ENCODE measurements at places on chromosomes 6 and 20.
A peak's percentile ranks its signal among the peaks of the same experiment; 100 is the strongest.

DNA sequence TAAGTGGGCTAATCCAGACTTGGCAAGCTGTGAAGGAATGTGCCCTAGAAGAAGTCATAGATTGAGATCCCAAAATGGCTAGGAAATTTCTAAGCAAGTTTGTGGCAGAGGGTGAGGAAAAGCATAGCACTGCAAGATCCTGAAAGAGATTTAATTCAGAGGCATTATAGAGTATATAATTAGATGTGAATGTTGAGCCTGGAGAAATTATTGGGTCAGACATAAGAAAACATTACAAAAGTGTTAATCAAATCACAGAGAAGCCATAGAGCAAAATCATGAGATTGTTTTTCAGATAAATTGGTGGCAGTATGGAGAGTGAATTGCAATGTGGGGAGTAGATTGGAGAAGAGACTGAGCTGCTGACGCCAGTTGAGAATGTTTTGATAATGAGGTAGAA lies 90.0 kb downstream of the CD2AP start:
- H3K27me3 ChIP-seq: no peaks in the 10 kb centered on the region
- peaks cover 11% of the 10 kb centered on the region for H3K36me3 ChIP-seq

- H3K27ac ChIP-seq: peak overlapping the region; percentile 54
- no peak for DNase-seq
- H3K36me3 ChIP-seq: peaks cover 38% of the 10 kb centered on the region
- H3K4me1 ChIP-seq: peaks cover 65% of the 10 kb centered on the region
- peak overlapping the region; percentile 11 for H3K4me3 ChIP-seq
These were observed 4.5 kb downstream of the ATXN1 start for GRCh38 chr6:16756660-16757255.

GRCh38 chr6:13872681-13873080 lies 52.1 kb upstream of the RNF182 start:
- no peaks in the 10 kb centered on the region for H3K36me3 ChIP-seq
- H3K4me1 ChIP-seq: peaks cover 8% of the 10 kb centered on the region
- H3K27me3 ChIP-seq: peaks cover 23% of the 10 kb centered on the region
- DNase-seq: no peak

- peaks cover 31% of the 10 kb centered on the region for H3K27me3 ChIP-seq
- H3K4me1 ChIP-seq: peaks cover 9% of the 10 kb centered on the region
- peak within 1 kb of the TSS; percentile 83 for H3K4me3 ChIP-seq
These were observed at the start of gene HELZ2 for GRCh38 chr20:63574156-63574828. HELZ2 (minus strand) TSS chr20:63574239; CDS start chr20:63572385, 1,854 bp downstream.

GRCh38 chr20:59804871-59805665 lies 128.4 kb downstream of the SYCP2 start:
- H3K27me3 ChIP-seq: peaks cover 4% of the 10 kb centered on the region
- peak; percentile 19 for DNase-seq
- no peaks in the 10 kb centered on the region for H3K4me1 ChIP-seq
- H3K4me3 ChIP-seq: no peak overlapping the region
- H3K27ac ChIP-seq: no peak overlapping the region

GRCh38 chr20:48788486-48789072 lies 39.2 kb downstream of the PREX1 start:
- H3K27me3 ChIP-seq: no peaks in the 10 kb centered on the region
- peaks cover 54% of the 10 kb centered on the region for H3K4me1 ChIP-seq
- no peak for DNase-seq
- peak overlapping the region; percentile 57 for H3K27ac ChIP-seq
- no peak overlapping the region for H3K4me3 ChIP-seq
